ENCODE measurements at places on chromosomes 5 and 9.

DNA sequence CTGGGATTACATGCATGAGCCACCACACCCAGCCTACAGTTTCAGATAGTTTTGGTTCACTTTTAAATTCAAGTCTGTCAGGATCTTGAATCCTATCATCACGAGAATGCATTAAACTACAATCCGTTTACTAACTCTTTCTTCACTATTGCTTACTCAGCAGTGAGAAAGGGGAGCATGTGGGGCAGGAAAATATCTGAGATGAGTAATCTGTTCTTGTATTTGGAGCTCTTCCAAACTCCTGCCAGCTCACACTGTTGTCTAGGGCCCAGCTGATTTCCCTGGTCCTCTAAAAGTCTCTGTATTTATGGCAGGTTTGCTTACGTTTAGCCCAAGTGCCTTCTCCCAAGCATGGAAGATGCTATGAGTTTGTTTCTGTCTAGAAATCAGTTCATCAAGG, 152.2 kb downstream of the FGF18 start:
- DNase-seq = no peak

DNA sequence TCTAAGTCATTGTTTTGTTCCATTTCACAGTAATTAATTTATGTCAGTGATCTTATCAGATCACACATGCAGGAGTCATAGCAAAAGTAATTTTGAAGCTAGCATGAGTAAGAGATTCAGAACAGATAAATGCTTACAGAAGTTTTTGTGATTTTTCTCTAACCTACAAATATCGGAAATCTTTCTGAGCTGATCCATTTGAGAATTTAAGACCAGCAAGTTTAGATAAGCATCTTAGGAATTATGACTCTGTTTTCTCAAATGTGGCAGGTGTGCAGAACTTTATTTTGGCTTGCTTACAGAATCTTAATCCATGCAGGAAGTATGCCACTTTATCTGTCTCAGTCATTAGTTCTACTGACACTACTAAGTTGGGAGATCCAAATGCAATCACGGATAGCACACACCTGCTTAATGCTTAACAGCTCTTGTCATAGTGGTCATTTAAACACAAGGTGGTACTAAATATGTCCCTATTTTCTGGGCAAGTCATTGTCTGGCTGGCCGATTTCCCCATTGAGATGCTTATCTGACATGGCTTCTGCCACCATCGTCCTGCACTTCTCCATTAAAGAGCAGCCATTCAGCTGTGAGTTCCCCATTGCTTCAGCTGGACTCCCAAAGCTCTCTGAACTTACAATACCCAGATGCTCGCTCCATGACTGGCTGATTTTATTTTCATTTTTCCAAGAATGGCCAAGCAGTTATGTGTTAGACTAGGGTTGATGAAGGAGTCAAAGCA, 305.4 kb upstream of the NUDT12 start:
- DNase-seq = no peak

DNA sequence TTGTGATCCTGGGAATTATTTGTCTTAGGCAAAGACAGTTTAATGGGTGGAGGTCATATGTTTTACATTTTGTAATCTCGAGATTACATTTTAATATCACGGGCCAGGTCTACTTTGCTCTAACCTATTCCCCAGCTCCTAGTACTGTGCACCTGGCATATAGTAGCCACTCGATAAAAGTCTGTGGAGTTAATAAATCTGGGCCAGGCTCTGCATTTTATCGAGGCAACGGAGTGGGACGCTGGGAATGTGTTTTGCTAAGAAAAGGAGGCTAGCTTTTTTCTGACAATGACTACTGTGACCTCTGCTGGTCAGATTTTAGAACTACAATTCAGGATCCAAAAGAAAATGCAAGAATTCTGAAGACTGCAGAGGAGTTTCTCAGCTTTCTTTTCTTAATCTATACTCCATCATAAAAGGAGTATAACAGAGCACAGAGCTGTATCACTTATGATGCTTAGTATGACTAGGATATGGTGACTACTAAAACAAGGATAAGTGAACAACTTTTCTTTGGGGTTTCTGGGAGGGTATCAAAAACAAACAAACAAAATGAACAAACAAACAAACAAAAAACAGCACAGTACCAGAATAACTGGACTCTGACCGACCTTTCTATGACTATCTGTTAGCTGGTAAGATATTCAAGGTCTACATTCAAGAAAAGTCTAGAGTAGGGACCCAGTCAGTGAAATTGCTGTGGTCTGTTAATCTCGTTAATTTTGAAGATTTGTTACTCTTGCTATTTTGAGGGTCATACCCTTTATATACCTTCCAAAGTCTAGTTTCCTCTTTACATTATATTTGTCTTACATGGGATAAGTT, 46.1 kb upstream of the CER1 start:
- peak; percentile 44 for DNase-seq

DNA sequence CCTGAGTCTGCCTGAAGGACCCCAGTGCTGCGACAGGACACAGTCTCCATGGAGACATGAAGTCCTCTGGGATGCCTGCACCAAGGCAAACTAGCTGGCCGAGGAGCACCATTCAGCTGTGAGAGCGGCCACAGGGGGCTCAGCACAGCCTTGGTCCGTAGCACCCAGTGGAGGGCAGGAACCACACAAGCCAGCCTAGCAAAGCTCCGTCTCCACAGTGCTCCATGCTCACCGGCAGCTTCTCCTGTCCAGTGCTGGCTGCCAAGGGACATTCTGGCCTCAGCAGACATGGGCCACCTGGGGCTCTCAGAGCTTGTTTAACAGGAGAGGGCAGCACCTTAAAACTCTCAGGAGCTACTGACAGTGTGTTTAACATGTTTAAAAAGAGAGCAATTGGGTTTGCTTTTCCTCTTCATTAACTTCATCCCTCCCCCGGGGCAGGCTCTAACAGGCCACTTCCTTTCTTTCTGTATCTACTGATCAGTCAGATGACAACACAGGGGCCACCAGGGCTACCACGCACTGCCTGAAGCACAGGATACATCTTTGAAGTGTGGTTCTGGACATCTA, 57.0 kb downstream of the SECISBP2 start:
- no peak for DNase-seq

Data from stimulated activated CD4-positive, alpha-beta T cell treated with anti-CD3 and anti-CD28 coated beads, Interleukin-12 subunit alpha, Interleukin-12 subunit beta, amount 100 ng/mL, for 48 hours (primary cell).